ENCODE measurements at places on chromosomes 2 and 18. TPM values are rescaled to one million over a fixed set of nuclear protein-coding genes. Genes with fewer than 3 reads are reported as not detected.

DNA sequence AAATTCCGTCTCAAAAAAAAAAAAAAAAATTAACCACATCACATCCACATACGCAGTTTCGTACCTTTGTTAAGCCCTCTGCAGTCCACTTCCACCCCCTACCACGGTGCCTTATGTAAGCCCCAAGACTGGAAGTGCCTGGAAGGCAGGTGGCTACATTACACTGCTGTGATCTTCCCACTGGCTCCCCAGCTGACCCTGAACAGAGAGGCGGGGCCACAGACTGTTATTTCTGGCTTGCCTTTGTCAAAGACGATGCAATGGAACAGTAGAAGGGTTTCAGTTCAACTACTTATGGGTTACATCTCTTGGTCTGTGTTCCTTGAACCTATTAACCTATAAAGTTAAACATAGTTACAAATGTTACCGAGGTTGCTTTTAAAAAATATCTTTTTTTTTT lies 15.7 kb upstream of the COX7A2L start:
- no peaks in the 10 kb centered on the region for H3K36me3 ChIP-seq
- no peak overlapping the region for H3K27ac ChIP-seq
- no peaks in the 10 kb centered on the region for H3K27me3 ChIP-seq

SPR gene
- polyA plus RNA-seq: 38.8 TPM

FEV gene
- polyA plus RNA-seq: 3.9 TPM

CYP26B1 gene
- 0.91 TPM for polyA plus RNA-seq

DNA sequence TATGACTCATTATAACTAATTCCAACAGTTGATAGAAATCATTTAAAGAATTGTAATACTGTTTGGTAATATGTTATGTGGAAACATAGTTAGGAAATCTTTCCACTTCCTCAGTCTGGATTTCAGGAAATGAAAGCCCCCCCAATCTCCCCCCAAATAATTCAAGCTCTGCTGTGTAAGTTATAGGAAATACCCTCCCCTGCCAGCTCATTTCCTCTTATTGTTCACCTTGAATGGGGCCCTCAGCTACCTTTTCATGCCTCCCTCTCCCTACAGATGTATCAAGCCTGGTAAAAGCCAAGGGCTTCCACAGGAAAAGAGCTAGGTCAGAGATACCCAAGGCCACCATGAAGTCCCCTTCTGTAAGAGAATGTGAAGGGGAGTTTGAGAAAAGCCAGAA lies 155.5 kb downstream of the CNTNAP5 start:
- no peaks in the 10 kb centered on the region for H3K4me1 ChIP-seq
- no peak overlapping the region for H3K27ac ChIP-seq
- H3K36me3 ChIP-seq: no peaks in the 10 kb centered on the region
- no peak for DNase-seq

DNA sequence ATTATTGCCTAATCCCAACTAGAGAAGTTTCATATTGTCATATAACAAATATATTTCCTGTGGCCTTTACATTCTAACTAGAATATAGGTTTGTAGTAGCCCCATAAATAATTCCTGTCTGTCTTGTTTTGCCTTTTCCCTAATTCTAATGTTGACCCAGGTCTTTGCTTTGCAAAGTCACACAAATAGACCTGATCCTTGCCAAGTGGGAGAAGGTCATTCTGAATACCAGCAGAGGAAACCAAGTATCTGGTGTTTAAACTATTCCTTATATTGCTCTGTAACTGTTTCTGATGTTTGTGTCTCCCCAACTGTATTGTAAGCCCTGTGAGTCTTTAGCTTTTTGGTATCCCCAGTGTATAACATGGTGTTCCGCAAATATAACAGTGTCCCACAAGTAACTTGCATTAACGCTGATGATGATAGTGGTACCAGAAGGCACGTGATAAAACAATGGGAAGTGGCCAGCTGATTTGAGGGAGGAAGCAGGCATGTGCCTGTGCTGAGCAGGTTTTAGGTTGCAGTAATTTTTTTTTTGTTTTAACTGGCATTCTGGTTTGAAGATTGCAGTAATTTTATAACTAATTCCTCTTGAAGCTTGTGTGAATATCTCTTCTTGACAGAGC lies 11.1 kb downstream of the HADHB start:
- H3K27ac ChIP-seq: no peak overlapping the region
- no peaks in the 10 kb centered on the region for H3K27me3 ChIP-seq
- DNase-seq: no peak
- H3K4me3 ChIP-seq: no peak overlapping the region

GRCh38 chr2:115277366-115277765 lies 834.9 kb downstream of the DPP10 start:
- H3K36me3 ChIP-seq: no peaks in the 10 kb centered on the region
- no peaks in the 10 kb centered on the region for H3K27me3 ChIP-seq
- H3K4me1 ChIP-seq: no peaks in the 10 kb centered on the region
- no peak for DNase-seq
- H3K4me3 ChIP-seq: no peak overlapping the region

- no peaks in the 10 kb centered on the region for H3K36me3 ChIP-seq
- H3K4me1 ChIP-seq: no peaks in the 10 kb centered on the region
- no peak overlapping the region for H3K4me3 ChIP-seq
- peaks cover 4% of the 10 kb centered on the region for H3K27me3 ChIP-seq
- H3K27ac ChIP-seq: no peak overlapping the region
Measured at GRCh38 chr18:25360301-25360899, 8.4 kb upstream of the ZNF521 start.

- H3K27ac ChIP-seq: no peak overlapping the region
- no peaks in the 10 kb centered on the region for H3K4me1 ChIP-seq
- no peaks in the 10 kb centered on the region for H3K36me3 ChIP-seq
Measured at GRCh38 chr2:240461471-240462072, 26.1 kb downstream of the GPC1 start.

SCG2 gene
- polyA plus RNA-seq: 30.0 TPM

- no peak overlapping the region for H3K4me3 ChIP-seq
- H3K4me1 ChIP-seq: no peaks in the 10 kb centered on the region
- H3K27me3 ChIP-seq: no peaks in the 10 kb centered on the region
- no peaks in the 10 kb centered on the region for H3K36me3 ChIP-seq
Measured at GRCh38 chr2:27795868-27796277, 24.4 kb downstream of the MRPL33 start.

GRCh38 chr2:238582159-238582558 lies 155.4 kb downstream of the ASB1 start:
- H3K27me3 ChIP-seq: no peaks in the 10 kb centered on the region
- no peaks in the 10 kb centered on the region for H3K36me3 ChIP-seq
- no peak for DNase-seq

GRCh38 chr18:47932603-47933002 lies 2.1 kb upstream of the SMAD2 start:
- H3K36me3 ChIP-seq: no peaks in the 10 kb centered on the region
- peaks cover 22% of the 10 kb centered on the region for H3K4me1 ChIP-seq
- no peak overlapping the region for H3K4me3 ChIP-seq
- no peak for DNase-seq
- H3K27ac ChIP-seq: no peak overlapping the region

- DNase-seq: no peak
- H3K27ac ChIP-seq: no peak overlapping the region
- no peaks in the 10 kb centered on the region for H3K4me1 ChIP-seq
- H3K4me3 ChIP-seq: no peak overlapping the region
- no peaks in the 10 kb centered on the region for H3K36me3 ChIP-seq
- no peaks in the 10 kb centered on the region for H3K27me3 ChIP-seq
Measured at GRCh38 chr18:24370120-24370519, 27.5 kb downstream of the OSBPL1A start.

ZRANB3 gene
- 1.2 TPM for polyA plus RNA-seq

GAL3ST2 gene
- polyA plus RNA-seq: not detected

DNA sequence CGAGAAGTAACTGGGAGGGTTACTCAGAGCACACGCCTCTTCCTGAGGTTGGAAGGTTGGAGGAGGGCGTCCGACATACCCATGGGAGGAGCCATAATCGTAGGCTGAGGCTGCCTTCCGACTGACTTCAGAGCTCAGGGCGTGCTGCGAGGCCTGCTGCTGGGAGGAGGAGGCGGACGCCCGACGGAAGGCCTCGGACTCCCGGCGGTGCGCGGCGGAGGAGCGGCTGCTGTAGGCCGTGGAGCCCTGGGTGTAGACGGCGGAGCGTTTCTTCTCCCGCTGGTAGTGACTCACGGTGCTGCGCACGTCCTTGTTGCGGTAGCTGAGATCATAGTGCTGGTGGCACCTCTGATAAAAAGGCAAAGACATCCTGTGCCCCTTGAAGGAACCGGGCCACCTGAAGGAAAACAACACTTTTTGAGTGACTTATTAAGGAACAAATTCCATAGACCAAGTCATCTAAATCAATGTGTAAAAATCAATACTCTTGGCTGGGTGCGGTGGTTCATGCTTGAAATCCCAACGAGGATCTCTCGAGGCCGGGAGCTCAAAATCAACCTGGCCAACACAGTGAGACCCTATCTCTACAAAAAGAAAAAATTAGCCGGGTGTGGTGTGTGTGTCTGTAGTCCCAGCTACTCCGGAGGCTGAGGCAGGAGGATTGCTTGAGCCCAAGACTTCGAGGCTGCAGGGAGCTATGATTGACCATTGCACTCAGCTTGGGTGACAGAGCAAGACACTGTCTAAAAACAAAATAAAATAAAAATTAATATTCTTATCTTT lies 4.7 kb downstream of the MYOM1 start:
- no peak overlapping the region for H3K27ac ChIP-seq
- H3K4me3 ChIP-seq: no peak overlapping the region
- H3K36me3 ChIP-seq: no peaks in the 10 kb centered on the region
- DNase-seq: no peak
- peaks cover 34% of the 10 kb centered on the region for H3K4me1 ChIP-seq

DNA sequence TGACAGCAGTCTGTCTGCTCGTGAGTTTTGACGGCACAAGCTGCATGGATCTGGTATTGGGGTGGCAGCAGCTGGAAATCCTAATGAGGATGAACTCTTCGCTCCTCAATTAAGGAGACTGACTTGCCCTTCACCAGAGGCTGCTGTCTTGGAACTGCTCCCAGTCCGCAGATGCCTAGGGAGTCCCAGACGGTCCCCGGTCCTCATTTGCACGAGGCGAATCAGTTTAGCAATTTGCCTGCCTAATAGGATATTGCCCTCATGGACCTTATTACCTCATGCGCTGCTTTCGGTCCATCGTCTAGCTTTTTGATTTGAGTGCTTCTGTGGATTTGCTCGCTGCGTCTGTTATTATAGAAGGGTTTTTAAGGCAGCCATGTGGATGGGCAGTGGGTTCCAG lies 40.6 kb downstream of the ASAP2 start:
- no peak for DNase-seq
- H3K4me3 ChIP-seq: no peak overlapping the region
- no peak overlapping the region for H3K27ac ChIP-seq
- H3K36me3 ChIP-seq: no peaks in the 10 kb centered on the region
- peaks cover 16% of the 10 kb centered on the region for H3K4me1 ChIP-seq

GRCh38 chr2:174442546-174443510 lies 44.0 kb downstream of the GPR155 start:
- H3K36me3 ChIP-seq: no peaks in the 10 kb centered on the region
- H3K4me3 ChIP-seq: no peak overlapping the region
- H3K27ac ChIP-seq: no peak overlapping the region
- no peak for DNase-seq

GRCh38 chr18:49169037-49169521 lies 218.3 kb upstream of the SMAD7 start:
- H3K4me3 ChIP-seq: no peak overlapping the region
- no peaks in the 10 kb centered on the region for H3K27me3 ChIP-seq
- H3K27ac ChIP-seq: peak overlapping the region; percentile 69
- DNase-seq: peak; percentile 39
- no peaks in the 10 kb centered on the region for H3K36me3 ChIP-seq

GRCh38 chr2:147288131-147288530 lies 556.7 kb upstream of the ACVR2A start:
- no peaks in the 10 kb centered on the region for H3K27me3 ChIP-seq
- no peak for DNase-seq
- no peak overlapping the region for H3K27ac ChIP-seq
- H3K4me3 ChIP-seq: no peak overlapping the region

BOLL gene
- polyA plus RNA-seq: not detected

Measured in pancreas (tissue), 10 donors.